NCI-H510A (cell line): ENCODE measurements at places on chromosomes 3 and 15.

DNA sequence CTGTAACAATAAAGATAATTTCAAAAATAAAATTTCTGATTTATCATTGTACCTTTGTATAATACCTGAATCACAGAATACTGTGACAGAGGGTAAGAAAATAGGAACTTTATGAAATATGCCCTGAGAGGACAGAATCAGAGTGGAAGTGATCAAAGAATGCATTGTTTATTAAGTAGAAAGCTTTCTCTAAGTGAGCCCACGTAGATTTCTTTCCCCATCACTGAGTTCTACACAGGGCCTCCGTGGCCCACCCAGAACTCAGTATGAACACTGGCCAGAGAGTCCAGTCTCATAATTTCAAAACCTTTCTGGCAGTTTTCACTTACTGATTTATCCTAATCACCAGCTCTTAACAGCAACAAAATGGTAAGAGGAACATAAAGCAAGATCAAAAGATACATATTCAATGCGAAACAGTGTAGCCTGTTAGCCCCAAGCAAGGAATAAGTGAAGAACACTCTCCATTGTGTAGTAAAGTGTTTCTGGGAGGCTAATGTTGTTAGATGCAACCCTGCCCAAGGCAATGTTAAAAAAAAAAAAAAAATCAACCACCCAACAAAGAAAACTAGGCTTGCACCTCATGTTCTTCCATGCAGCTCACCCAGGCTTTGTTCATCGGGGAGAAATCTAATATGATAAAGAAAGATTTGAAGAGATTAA, 341.3 kb downstream of the LSAMP start:
- DNase-seq, result no peak

GRCh38 chr3:88219138-88219792, 69.5 kb downstream of the C3orf38 start:
- DNase-seq, result no peak

- no peak for DNase-seq
Measured at GRCh38 chr3:160825311-160825800, 69.3 kb downstream of the PPM1L start.

- DNase-seq, result no peak
Measured at GRCh38 chr3:16373341-16373946, 108.4 kb downstream of the OXNAD1 start.

DNA sequence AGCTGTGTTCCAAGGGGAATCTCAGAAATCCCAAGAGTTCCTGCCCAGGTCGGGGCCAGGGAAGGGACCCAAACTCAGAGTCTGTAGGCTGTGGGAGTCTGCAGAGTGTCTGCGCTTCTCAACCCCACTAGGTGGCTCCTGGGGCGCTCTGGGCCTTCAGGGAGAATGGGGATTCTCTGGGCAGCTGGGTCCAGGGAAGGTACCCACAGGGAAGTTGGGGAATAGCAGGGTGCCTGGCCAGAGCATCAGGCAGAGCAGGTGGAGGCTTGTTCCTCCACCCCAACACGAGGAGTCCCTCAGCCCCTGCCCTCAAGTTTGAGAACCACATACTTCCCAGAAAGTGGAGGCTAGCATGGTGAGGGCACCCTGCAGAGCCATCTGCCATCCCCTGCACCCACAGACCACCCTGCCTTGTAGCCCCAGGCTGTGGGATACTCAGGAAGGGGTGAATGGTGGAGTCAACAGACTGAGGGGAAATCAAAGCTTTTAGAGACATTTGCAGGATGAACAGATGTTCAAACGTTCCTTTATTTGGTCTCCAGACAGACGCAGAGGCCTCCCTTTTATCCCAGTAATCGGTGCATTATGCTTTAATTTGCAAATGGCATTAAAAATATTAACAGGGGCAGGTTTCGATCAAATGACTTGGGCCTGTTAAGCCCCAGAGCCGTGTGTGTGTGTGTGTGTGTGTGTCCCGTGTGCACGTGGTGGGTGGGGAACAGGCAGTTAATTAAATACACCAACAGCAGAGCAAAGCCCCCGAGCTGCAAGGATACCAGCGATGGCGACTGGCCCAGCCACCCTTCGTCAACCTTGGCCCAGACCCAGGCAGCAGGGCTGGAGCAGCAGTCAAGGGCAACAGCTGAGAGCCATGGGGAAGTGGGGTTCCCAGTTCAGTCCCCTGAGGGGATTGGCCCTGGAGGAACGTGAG, 57.7 kb downstream of the DNAJB8 start:
- DNase-seq, result no peak

DNA sequence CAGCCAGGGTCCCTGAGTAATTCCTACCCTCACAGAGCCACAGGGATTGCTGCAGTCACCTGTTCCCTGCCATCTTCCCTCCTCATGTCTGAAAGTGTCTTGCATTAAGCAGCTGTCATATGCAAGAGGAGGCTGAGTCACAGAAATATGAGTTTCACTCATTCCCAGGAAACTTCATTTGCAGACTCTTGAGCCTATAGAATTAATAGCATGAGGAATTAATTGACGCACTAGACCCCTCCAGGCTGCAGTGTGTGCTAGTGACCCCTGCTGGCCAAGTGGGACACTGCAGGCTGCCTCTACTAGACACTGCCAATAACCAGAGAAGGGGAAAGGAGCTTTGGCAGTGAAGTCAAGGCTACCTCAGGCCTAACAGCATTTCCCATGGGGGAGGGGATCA, 50.6 kb upstream of the SLC6A1 start:
- no peak for DNase-seq

DNA sequence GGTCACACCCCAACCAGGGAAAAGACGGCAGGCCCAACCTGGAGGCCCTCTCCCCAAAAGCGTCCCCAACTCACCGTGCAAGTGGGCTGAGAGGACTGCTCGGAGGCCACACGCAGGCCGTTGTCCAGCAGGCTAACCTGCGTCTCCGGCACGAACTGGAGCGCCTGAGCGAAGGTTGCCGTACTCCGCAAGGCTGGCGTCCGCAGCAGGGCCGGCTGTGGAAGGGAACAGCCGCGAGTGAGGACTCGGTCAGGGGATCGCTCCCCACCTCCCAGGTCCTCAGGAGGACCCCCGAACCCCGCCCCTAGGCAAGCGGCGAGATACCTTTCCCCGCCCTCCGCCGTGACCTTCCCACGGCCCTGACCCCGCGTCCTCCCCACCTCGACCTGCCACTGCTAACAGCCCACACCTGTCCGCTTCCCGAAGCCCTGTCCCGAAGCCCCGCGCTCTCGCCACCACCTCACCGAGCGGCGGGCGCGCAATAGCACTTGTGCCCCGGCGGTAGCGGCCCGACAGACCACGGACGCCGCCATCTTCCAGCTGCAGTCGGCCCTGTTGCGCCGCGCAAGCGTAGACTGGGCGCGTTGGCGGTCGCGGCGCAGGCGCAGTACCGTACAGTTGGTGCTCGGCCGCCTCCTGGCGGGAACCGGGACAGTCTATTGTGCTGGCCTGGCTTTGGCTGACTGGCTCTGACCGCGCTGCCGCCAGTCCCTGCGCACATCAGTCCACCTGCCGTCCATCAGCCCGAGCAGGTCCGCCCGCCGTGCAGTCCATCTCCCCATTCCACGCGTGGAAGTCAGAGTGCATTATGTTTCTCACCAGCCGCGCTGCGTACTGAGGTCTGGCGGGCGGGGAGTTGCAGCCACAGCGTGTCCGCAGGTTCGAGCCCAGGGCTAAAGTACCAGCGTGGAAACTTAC, at the start of gene UQCRC1:
UQCRC1 (minus strand) TSS at position 559 of the 918 bp plus-strand sequence; CDS start at position 533, 26 bp downstream.
- DNase-seq, result peak; percentile 72

- no peak for DNase-seq
Measured at GRCh38 chr3:30184091-30184810, 422.1 kb upstream of the TGFBR2 start.

- DNase-seq, result no peak
Measured at GRCh38 chr3:63441262-63441661, 163.2 kb downstream of the SYNPR start.

DNA sequence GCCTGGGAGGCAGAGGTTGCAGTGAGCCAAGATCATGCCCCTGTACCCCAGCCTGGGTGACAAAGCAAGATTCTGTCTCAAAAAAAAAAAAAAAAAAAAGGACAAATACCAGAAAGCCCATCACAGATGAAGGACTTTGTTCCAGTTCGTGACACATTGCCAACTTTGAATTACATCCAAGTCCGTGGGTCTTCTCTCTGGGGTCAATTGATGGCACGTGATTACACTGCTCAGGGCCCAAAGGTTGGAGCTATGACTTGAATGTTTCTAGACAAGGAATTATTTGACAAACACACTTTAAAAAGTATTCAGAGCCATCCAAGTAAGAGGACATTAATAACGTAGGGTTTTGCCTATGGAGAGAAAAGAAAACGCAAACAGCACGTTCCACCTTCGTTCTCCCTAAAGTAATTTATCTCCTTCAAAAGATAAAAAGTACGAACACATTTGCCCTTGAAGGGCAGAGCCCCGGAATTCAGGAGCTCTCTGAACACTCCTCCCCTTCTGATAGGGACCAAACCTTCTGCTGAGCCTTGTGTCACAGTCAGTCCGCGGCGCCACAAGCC, 31.3 kb upstream of the ST3GAL6 start:
- DNase-seq, result no peak

DNA sequence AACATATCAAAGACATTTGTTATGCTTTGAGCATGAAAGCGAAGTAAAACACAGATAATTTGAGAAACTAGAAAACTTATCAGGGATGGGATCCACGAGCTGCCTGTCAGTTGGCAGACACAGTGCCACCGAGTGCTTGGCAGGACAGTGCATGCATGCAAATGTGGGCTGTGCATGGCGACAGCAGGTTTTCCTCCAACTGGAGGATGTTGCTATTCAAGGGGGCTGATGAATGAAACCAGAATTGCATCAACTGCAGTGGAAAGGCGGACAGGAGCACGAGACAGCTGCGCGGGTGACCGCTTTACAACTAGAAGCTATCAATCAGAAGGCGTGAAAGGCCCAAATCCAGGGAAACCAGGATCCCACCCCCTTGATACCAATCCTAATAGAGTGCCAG, 244.3 kb downstream of the NR2F2 start:
- no peak for DNase-seq

DNA sequence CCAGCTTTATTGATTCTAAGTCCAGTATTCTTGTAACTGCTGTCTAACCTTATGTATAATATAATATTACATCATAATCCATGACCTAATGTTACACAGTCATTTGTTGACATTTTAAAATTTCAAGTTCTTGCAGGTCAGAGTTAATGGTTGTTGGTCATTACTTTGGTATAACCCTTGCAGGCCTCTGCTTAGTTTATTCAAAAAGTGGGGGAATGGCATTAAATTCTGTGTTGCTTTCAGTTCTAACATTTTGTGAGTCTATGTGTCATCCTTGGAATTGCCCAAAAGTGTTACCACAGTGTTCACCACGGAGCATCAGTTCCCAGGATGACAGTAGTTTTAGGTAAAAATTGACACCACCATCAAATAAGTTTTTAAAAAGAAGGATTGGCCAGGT, 174.8 kb upstream of the BCL6 start:
- no peak for DNase-seq

- DNase-seq, result no peak
Measured at GRCh38 chr3:105284876-105285275, 81.8 kb upstream of the ALCAM start.

DNA sequence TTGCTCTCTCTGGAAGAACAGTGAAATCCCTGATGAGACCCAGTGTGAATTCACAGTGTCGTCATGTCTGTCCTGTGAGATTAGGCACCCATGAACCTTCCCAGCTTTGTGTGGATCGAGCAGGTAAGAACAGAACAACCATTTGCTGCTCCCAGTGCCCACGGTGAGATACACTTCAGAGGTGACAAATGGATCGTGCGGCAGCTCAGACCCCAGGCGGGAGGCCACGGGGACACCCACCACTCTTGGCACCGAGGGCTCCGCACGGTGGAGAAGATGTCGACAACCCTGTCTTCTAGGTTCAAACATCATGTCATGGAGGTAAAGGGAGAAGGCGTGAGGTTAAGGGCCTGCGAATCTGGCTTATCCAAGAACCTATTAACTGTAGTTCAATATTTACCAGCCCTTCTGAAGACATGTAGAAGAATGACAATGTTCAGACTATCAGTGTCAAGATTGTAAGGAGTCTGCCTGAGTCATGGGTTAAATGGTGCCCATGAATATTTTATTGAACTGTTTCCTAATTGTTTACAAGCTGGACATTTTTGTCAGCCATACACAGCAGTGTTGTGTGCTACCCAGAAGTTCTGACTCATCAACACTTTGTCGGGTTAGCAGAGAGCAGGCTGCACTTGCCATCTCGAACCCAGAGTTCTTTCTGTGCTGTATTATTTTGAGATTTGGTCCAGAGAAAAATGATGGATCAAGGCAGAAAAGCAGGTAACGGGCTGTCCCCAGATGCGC, 15.5 kb upstream of the PCSK6 start:
- DNase-seq, result no peak

- DNase-seq, result no peak
Measured at GRCh38 chr3:24616110-24616829, 121.6 kb upstream of the THRB start.

GRCh38 chr3:17967111-17967510, 224.7 kb upstream of the TBC1D5 start:
- no peak for DNase-seq

- DNase-seq, result no peak
Measured at GRCh38 chr3:128607710-128608048, 42.9 kb downstream of the RPN1 start.

GRCh38 chr15:79898369-79898768, 1.6 kb upstream of the MTHFS start:
- DNase-seq, result no peak

GRCh38 chr3:138923531-138923994, 23.4 kb downstream of the FOXL2 start:
- DNase-seq, result no peak

DNA sequence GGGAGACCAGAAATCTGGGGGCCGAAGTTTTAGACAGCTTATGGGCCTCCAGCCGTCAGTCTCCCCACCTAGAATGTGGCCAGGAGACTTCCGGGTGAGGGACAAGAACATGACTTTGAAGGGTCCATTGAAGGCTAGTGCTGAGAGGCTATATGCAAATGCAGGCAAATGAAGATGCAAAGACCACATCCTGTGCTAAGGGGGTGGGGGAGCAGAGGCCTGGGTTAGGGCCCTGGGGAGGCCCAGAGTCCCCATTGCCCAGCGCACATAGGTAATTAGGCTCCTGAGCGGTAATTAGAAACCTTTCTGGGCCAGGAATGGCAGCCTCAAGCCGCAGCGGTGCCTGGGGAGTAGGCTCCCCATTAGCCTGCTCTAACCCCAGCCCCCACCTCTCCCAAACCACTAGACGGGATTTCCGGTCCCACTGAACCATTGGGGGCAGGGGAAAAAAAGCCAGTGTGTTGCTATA, 6.8 kb downstream of the CSK start:
- no peak for DNase-seq

DNA sequence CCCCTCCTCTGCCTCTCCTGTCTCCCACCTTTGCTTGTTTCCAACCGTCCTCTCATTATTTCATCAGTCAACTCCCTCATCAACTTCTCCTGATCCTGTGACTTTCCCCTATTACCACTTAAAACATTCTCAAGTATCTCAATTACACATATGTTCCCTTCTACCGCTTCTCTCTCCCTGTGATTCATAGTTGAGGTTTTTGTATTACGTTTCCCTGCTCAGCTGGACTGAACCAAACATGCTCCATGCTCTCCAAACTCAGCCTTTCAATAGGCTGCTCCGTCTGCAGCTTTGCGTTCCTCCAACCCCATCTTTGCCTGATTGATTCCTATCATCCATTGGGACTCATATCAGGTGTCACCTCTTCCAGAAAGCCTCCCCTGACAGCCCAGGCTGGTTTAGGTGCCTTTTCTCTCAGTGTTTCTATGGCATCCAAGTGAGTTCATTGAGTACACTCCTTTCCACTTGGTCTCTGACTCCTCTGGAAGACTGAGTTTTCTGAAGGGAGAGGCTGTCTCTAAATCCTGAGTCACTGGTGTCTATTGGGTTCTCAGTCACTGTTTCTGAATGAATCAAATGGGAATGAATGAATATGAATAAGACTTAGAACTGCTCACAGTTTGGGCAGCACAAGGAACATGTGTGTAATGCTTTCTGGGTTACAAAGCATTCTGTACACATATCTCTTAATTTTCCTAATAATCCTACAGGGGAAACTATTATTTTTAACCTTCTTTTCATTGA, 56.4 kb downstream of the PLD1 start:
- DNase-seq, result no peak
